Activated T-cell treated with anti-CD3 and anti-CD28 coated beads, Interleukin-2, amount 50 U/mL, for 48 hours (primary cell): ENCODE measurements at places on chromosomes 1 and 21.

DNA sequence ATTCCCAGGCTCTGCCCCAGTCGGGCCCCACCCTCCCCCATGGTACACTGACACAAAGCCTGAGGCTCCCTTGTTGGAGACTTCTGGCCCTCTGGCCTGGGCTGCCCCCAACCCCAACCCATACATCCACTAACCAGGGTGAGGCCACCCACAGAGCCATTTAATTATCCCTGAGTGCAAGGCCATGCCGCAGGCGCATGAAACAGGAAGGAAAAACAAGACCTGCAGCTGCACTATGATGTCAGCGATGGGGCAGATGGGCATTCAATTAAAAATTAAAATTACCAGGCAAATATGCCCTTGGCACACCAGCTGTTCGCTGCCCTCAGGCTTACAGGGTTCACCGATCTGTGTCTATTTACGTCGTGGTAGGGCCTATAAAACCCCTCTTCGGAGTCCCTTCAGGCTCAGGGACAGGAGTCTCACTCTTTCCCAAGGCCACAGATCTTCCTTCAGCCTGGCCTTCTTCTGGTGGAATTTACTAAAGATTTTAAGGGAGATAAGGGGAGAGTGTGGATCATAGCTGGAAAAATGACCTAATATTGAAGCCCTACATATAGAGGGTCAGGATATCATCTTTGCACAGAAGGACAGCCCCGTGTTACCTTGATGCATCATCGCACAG lies 29.6 kb upstream of the RGS16 start:
- DNase-seq: no peak

DNA sequence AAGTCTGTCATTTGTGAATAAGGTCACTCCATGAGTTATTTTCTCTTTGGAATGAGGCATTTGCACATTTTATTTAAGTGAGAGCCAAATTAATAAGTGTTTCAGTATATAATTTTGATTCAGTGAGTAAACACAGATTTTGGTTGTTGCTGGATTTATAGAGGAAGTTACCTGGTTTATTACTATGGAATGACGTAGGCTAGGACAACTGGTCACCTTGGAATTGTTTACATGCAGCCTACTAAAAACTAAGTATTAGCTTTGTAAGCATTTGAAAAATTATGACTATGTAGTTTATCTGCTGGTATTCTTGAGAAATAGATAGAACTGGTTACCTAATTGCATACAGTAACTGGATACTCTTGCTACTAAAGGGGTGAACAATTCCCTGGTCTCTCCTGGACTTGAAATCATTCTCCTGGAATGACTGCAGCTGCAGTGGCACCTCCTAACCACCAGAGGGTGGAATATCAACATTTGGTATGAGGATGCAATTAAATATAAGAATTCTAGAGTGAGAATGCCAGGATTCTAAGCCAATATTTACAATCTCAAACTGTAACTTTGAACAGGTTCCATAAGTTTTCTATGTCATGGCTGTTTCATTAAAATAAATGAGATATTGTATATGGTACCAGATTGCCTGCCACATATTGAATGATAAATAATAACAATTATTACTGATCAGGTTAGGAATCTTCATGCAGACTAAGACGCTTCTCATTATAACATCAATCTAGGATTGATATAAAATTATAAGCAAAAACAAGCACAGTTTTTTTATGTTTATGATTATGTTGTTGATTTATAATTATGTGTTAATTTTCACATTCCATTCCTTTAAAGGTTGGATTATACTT lies 3.5 kb upstream of the KRTAP27-1 start:
- peak; percentile 43 for DNase-seq

DNA sequence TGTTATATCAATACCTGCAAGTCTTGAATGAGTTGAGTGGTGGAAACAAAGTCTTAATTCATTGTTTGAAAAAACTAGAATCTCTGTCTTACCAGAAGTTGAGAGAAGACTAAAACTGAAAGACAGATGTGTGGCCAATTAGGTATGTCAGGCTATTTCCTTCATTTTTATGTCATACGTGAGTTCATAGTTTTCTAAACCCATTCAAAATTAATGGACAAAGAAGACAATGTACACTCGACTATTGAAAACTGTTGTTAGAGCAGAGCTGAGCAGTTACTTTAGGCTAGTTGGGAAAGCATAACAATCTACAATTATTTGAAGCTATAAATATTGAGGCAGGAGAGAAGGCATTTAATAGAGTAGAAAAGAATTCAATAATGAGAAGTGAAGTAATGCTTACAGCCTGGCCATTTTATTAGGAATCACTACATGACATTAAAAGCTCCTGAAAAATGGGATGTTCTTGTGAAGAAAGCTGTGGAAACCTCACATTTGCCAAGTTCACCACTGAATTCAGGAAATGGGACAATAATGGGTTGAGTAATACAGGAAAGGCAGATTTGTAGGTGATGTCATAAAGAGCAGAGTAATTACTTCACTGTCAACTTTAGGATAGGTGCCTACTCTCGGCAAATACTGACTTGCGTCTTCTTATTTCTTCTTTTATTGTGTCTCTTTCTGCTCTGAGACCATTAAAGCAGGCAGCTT lies 204.4 kb downstream of the PLA2G4A start:
- no peak for DNase-seq

DNA sequence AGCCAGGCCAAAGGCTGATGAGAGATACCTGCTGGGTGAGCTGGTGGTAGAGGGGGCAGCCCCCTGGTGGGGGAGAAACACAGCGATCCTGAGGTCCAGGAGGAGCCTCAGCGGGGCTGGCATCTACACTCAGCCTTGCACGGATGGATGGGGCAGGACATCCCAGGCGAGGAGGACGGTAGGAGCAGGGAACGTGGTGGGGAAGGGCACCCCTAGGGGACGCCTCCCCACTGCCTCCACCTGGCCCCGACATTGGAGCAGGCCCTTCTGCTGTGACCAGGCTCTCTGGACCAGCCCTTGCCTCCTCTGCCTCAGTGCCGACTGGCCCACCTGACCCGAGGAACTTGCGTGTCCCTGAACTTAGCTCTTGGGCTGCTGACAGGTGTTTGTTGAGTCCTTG lies 6.4 kb upstream of the MMEL1 start:
- no peak for DNase-seq

DNA sequence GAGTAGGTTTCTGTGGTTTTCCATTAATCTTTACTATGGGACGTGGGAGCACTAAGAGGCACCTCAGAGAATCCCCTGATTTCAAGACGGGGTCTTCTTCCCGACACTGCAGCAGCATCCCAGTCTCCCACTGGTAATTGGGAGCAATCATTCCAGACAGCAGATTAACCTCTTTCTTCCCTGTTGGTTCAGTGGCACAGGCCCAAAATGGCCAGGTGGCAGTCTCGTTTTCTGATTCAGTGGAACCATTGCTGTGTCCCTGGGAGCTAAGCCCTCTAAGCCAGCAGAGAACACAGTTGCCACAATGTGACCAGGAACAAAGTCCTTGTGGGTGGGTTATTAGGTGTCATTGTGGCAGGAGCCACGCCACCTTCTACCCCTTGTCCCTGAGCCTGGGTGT lies 342.1 kb downstream of the MATN1 start:
- no peak for DNase-seq

DNA sequence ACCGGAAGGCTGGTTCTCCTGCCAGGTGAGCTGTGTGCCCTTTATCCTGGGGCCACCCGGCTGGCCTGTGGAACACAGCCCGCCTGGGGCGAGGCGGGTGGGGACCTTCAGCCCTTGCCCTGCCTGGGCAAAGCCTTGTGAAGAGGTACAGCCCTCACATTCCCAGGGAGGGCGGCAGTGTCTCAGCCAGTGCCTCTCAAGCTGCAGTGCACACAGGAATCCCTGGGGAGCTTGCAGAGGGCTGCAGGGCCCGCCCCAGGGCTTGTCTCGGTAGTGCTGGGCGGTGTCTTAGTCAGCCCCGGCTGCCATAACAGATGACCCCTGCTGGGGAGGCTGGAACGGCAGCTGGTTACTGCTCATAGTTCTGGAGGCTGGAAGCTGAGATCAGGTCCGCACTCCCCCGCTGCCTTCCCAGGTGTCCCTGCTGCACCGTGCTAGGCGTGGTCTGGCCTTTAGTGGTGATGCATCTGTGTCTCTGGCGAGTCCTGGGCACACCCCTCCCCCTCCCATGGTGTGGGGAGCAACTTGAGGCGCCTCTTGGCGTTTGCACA lies 12.6 kb downstream of the DFFB start:
- no peak for DNase-seq
